ENCODE measurements at places on chromosomes 2 and 18.

- peak; percentile 62 for DNase-seq
These were observed 90.3 kb upstream of the RTN4 start for GRCh38 chr2:55140316-55141219.

- no peak for DNase-seq
These were observed 318.7 kb upstream of the NCKAP5 start for GRCh38 chr2:133886735-133887675.

- DNase-seq, result no peak
These were observed 11.5 kb upstream of the CNOT11 start for GRCh38 chr2:101241158-101241557.

- no peak for DNase-seq
These were observed 31.8 kb downstream of the TBC1D8 start for GRCh38 chr2:101119431-101119830.

GRCh38 chr2:158187908-158188307 is 86.2 kb downstream of the UPP2 start:
- no peak for DNase-seq

GRCh38 chr2:211161236-211161635 is 604.8 kb downstream of the CPS1 start:
- DNase-seq, result no peak

DNA sequence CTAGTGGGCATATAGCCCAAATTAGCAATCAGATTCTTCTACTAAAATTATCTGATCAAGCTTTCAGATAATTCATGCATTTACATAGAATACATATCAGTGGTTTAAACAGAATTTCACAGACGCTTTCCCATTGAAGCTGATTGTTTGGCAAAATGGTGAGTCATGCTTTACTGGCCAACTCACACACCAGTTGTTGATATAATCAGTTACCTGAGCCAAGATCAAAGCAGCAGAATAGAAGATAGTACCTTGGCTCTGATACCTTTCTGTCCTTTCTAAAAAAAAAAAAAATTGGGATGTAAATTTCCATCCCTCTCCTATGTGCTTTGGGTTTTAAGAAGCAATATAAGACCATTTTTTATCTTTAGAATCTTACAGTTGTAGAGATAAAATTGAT is 178.0 kb downstream of the MCFD2 start:
- no peak for DNase-seq

GRCh38 chr18:3183103-3183717 is 36.6 kb downstream of the MYOM1 start:
- DNase-seq, result no peak

DNA sequence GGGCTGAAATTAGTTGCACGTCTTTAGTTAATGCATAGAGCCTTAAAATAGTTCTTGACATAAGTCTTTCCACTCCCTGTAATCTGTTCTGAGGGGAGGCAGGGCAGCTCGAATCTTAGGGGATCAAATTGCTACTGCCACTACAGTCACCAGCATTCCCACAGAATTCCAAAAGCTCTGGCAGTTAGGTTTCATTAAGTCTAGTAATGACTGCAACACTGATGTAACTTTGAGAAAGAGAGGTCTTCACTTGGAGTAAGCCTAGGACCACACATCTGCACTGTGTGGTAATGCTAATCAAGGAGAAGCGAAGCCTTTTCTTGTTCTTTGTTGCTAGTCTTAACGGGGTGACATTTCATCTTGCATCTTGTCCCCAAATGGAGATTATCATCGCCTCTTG is 19.3 kb upstream of the NCK2 start:
- DNase-seq, result no peak

DNA sequence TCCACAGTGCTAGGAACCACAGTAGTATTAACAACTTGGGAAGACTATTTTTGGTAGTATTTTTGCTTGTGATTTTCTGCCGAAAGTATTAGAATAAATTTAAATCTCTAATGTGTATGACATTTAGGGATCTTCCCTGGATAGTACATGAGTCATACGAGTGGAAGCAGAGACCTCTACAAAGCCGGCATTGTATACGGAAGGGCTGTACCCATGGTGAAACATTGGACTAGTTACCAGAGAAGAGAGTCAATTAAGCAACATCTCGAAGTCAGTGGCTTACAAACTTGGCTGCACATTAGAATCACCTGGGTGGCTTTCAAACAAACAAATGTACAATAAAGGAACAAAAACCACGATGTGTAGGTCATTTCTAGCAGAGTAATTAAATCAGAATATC is 1131.7 kb upstream of the LRRTM1 start:
- DNase-seq, result no peak

GRCh38 chr2:213766062-213766461 is 481.8 kb downstream of the SPAG16 start:
- DNase-seq, result no peak

- no peak for DNase-seq
These were observed 256.3 kb upstream of the PKDCC start for GRCh38 chr2:41791523-41791922.

GRCh38 chr2:203972066-203972465 is 35.5 kb downstream of the ICOS start:
- DNase-seq, result no peak

GRCh38 chr18:77529492-77530176 is 280.0 kb downstream of the GALR1 start:
- DNase-seq, result no peak

DNA sequence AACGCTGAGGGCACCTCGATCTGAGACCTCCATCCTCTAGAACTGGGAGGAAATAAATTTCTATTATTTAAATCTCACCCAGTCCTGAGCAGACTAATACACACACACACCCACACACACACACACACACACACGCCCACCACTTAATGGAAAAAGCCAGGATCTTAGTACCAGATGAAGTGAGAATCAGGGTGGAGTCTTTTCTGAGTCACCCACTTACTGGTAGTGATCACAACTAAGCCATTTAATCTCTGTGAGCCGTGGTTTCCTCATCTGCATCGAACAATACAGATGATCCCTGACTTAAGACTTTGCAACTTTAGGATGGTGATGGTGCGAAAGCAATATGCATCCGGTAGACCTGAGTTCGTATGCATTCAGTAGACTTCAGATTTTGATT is 18.6 kb downstream of the THNSL2 start:
- no peak for DNase-seq

DNA sequence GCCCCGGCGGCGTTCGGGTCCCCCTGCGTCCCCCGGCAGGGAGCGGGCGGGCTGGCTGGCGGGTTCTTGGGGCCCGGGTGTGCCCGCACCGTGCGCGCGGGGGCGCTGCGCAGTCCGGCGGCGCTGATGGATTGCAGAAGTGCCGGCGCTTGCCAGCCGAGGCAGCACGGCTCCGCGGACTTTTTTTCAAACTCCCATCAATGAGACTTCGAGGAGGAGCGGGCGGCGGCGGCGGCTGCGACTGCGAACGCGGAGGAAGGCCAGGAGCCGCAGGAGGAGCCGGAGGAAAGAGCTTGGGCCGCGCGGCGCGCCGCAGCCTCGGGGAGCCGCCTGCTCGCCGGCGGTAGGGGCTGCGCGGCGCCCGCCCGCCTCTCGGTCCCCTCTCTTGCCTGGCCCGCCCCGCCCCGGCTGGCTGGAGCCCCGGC is at the start of gene GLI2:
Gene GLI2, plus strand, starts transcription at position 123 of the 425 bp plus-strand sequence. CDS start 61,453 bp downstream, outside the sequence.
- no peak for DNase-seq
